Type B pancreatic cell (in vitro differentiated cells): ENCODE measurements at places on chromosomes 16 and 17.

DNA sequence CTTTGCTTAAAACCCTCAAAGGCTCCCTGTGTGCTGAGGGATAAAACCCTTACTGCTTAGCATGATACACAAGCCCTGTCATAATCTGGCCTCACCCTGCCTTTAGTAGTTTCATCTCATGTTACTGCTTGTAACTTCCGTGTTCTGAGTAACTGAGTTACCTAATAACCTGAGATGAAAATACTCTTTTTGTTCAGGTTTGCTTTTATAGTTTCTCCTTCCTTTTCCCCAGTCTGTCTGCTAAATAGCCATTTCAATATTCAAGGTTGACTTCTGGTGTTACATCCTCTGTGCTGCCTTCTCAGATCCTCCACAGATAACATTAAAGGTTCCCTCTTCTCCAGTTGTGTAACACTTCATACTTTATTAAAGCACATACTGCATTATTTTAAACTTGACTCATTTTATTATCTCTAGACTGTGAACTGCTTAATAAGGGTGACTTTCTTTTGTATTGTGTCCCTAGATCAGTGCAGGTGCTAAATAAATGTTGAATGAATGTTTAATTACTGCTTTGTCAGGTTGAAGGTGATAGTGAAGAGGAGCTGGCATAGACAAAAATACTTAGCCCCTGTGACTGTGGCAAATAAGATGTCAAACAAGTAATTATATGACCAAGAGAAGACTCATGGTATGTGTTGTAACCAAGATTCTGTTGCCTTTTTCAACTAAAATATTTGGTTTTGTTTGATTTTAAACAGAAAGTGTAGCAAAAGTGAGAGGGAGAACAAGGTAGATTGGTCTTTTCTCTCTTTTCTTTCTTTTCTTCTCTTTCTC is 47.8 kb downstream of the NFAT5 start:
- peaks cover 20% of the 10 kb centered on the region for H3K36me3 ChIP-seq
- DNase-seq: no peak
- peak overlapping the region; percentile 56 for H3K27ac ChIP-seq
- H3K4me1 ChIP-seq: peaks cover 43% of the 10 kb centered on the region
- H3K4me3 ChIP-seq: no peak overlapping the region

DNA sequence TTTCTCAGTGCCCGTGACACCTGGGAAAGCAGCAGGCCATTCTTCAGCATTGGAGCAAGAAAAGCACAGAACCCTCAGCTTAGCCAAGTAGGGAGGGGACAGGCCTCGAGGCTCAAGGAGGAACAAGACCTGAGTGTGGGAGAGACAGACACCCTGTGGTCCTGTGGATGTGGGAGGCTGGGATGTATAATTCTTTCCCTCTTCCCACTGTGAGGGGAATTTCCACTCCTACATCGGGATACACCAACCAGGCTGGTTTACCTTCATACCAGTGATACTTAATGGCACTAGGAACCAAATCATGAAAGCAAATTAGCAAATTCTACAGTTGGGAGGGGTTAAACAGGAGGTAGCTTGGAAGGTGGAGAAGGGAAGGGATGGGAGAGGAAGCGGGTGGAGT is 41.7 kb downstream of the LYRM1 start:
- H3K27ac ChIP-seq: no peak overlapping the region
- H3K4me3 ChIP-seq: no peak overlapping the region
- no peak for DNase-seq
- no peaks in the 10 kb centered on the region for H3K36me3 ChIP-seq
- no peaks in the 10 kb centered on the region for H3K4me1 ChIP-seq
- H3K27me3 ChIP-seq: no peaks in the 10 kb centered on the region

DNA sequence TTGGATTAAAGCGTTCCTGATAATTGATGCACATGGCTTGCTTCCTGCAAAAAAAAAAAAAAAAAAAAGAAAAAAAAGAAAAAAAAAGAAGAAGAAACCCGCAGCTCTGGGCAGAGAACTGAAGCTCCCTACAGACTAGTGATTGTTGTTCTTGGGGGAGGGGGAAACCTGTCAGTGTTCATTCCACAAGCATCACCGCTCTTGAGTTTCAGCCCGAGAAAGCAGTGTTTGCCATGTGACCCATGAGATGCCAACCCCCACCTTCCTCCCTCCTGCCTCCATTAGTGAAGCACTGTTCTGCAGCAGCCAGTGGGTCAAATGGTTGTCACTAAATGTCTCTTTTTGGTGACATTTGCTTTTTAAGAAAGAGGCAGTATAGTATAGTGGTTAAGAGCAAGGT is 1.7 kb downstream of the USP43 start:
- peak overlapping the region; percentile 95 for H3K27ac ChIP-seq
- peaks cover 21% of the 10 kb centered on the region for H3K4me1 ChIP-seq
- no peak for DNase-seq
- peaks cover 4% of the 10 kb centered on the region for H3K36me3 ChIP-seq
- H3K27me3 ChIP-seq: peaks cover 27% of the 10 kb centered on the region
- H3K4me3 ChIP-seq: peak overlapping the region; percentile 91

DNA sequence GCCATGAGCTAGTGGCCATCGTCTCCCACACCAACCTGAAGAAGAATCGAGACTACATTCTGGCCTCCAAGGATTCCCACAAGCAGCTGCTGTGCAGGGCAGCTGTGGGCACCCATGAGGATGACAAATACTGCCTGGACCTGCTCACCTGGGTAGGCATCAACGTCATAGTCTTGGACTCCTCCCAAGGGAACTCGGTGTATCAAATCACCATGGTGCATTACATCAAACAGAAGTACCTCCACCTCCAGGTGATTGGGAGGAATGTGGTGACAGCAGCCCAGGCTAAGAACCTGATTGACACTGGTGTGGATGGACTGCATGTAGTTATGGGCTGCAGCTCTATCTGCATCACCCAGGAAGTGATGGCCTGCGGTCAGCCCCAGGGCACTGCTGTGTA is 70.2 kb downstream of the GRIN2A start:
- DNase-seq: no peak
- H3K4me1 ChIP-seq: no peaks in the 10 kb centered on the region
- no peak overlapping the region for H3K4me3 ChIP-seq
- no peak overlapping the region for H3K27ac ChIP-seq
- no peaks in the 10 kb centered on the region for H3K36me3 ChIP-seq

GRCh38 chr17:4206962-4207361 is 56.8 kb downstream of the ANKFY1 start:
- H3K4me3 ChIP-seq: no peak overlapping the region
- no peak for DNase-seq
- H3K27ac ChIP-seq: no peak overlapping the region
- H3K36me3 ChIP-seq: peaks cover 24% of the 10 kb centered on the region

GRCh38 chr17:77460514-77461046 is 319.8 kb downstream of the SEC14L1 start:
- H3K27ac ChIP-seq: no peak overlapping the region
- H3K4me1 ChIP-seq: peaks cover 49% of the 10 kb centered on the region
- peak; percentile 66 for DNase-seq
- H3K4me3 ChIP-seq: no peak overlapping the region

DNA sequence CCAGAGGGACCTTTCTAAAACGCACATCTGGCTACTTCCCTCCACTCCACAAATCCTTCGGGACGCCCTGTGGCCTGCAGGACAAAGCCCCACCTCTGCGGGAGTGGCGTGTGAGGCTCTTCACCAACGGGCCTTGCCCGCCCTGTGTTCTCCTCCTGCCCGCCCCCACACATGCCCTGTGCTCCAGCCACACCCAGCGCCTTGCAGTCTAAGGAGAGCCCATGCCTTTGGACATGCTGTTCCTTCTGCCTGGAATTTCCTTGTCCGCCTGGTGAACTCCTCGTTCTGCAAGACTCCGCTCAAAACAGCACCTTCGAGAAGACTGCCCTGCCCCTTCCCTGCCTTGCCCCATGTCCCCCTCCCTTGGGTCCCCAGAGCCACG is 7.4 kb downstream of the ELOB start:
- peak overlapping the region; percentile 78 for H3K27ac ChIP-seq
- no peak for DNase-seq
- no peaks in the 10 kb centered on the region for H3K27me3 ChIP-seq

DNA sequence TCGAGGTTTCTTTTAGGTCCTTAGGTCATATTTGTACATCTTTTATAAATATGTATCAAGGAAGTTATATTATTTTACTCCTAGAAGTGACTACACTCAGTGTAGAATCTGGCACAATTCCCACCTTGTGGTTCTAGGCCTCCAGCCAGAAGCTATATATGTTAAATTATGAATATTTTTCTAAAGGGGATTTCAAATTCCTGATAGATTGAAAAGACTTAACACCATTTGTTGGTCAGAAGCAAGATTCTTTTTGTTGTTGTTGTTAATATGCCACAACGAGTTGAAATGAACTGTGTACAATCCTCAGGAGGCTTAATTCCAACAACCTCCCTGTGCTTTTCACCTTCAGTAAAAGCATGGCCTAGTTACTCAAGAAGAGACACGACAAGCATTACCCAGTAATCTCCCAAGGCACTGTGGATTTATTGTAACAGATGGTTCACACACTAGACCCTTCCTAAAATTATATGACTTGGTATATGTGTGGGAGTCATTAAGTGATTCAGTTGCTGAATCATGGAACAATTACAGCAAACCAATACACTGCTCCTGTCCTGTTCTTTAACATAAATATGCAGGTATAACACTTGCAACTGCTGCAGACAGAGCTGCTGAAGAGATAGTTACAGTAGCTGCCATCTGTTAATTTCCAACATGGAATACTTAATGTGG is 964.4 kb upstream of the GOT2 start:
- no peak for DNase-seq
- H3K36me3 ChIP-seq: no peaks in the 10 kb centered on the region

DNA sequence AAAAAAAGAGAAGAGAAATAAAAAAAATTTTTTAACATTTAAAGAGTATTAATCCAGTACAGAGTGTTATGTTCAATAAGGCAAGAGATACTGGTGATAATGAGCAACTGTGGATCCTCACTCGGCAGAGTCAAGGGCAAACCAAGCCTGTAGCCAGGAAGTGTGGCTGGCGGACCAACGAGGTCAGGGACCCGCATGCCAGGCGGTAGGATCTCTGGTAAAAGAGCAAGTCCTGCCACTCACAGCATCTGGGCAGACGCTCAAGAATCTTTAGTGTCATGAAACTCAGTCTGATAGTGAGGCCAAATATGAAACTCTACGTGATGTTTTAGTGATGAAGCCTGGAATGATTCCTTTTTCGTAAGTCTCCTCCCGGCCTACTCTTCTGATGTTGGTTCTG is 8.3 kb upstream of the GEMIN4 start:
- peaks cover 42% of the 10 kb centered on the region for H3K36me3 ChIP-seq
- DNase-seq: no peak
- H3K4me3 ChIP-seq: no peak overlapping the region
- H3K27ac ChIP-seq: no peak overlapping the region
- H3K27me3 ChIP-seq: no peaks in the 10 kb centered on the region

GRCh38 chr17:22462461-22462860 is 770.1 kb downstream of the KCNJ18 start:
- no peak overlapping the region for H3K4me3 ChIP-seq
- H3K4me1 ChIP-seq: no peaks in the 10 kb centered on the region
- no peaks in the 10 kb centered on the region for H3K27me3 ChIP-seq
- no peak for DNase-seq
- H3K27ac ChIP-seq: no peak overlapping the region

DNA sequence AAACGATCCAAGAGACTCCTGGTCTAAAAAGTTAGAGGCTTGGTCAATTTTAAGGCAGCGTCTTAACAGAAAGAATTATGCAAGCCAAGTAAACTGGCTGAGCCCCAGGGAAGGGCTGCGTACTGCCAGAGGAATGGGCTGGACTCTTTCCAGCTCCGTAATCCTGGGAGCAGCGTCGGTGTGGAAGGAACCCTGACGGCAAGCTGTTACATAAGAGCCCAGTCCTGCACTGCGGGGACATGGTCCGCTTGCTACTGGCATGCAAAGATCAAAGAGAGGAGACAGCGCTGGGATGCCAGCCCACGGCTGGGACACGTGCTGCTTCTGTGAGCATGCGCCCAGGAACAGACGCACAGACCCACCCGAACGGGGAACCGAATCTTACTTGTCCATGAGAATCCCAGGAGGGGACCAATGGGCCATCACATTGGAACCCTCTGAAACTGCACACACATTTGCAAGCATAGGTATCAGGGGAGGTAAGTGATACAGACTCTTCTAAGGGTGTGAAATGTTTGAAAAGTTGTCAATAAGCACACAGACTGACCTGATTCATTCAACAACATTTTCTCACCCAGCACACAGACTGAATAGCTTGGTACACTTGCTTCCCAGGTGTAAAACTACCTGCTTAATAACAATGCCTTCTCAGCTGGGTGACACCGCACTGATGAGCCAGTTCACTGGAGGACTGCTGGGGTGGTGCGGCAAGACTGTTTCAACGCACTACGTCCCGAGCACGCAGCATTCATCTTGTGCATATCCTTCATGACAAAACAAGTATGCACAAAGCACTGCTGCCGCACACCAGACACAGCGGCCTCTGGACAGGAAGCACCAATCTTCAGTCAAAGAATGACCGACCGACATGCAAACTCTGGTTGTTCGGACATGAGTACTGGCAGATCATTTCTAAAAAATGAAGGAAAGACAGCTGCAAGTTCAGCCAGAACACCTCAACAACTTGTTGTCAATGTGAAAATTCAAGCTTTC is 94.9 kb downstream of the ANKRD11 start:
- no peaks in the 10 kb centered on the region for H3K27me3 ChIP-seq
- H3K36me3 ChIP-seq: no peaks in the 10 kb centered on the region
- H3K4me1 ChIP-seq: peaks cover 37% of the 10 kb centered on the region
- H3K27ac ChIP-seq: peak overlapping the region; percentile 81

- H3K4me1 ChIP-seq: no peaks in the 10 kb centered on the region
- no peak for DNase-seq
- peaks cover 4% of the 10 kb centered on the region for H3K36me3 ChIP-seq
- H3K4me3 ChIP-seq: no peak overlapping the region
- no peak overlapping the region for H3K27ac ChIP-seq
- H3K27me3 ChIP-seq: no peaks in the 10 kb centered on the region
These were observed 27.3 kb downstream of the NUBP1 start for GRCh38 chr16:10770907-10771306.

DNA sequence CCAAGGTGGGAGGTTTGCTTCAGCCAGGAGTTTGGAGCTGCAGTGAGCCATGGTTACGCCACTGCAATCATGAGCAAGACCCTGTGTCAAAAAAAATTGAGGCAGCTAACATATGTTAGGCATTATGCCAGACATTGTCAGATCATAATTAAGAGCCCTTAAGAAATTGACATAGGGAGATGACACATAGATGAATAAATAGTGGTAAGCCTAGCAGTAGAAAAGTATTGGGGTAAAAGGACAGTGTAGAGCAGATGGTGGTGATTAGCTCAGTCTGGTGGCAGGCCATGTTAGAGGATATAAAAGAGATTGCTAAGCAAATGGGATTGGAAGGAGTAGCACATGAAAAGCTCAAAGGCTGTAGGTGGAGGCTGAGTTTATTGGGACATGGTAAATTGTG is 22.6 kb downstream of the SRCAP start:
- no peaks in the 10 kb centered on the region for H3K27me3 ChIP-seq
- H3K27ac ChIP-seq: no peak overlapping the region
- no peak for DNase-seq
- no peak overlapping the region for H3K4me3 ChIP-seq
- H3K36me3 ChIP-seq: peaks cover 56% of the 10 kb centered on the region

GRCh38 chr17:74356646-74357465 is 4.8 kb downstream of the BTBD17 start:
- H3K27me3 ChIP-seq: peaks cover 64% of the 10 kb centered on the region
- peak overlapping the region; percentile 17 for H3K4me3 ChIP-seq

GRCh38 chr16:83136419-83136818 is 509.6 kb downstream of the CDH13 start:
- DNase-seq: no peak
- H3K27ac ChIP-seq: no peak overlapping the region
- H3K27me3 ChIP-seq: peaks cover 17% of the 10 kb centered on the region
- no peak overlapping the region for H3K4me3 ChIP-seq
